ENCODE measurements at places on chromosomes 2 and 18.

GRCh38 chr2:186477790-186478189 is 8.3 kb upstream of the ZC3H15 start:
- DNase-seq = no peak

- DNase-seq = no peak
Observed at GRCh38 chr2:40101131-40101575, 322.1 kb upstream of the THUMPD2 start.

- DNase-seq = peak; percentile 60
Observed at GRCh38 chr2:207676827-207677354, 34.5 kb upstream of the CCNYL1 start.

GRCh38 chr2:184413671-184414229 is 184.6 kb upstream of the ZNF804A start:
- DNase-seq = no peak

DNA sequence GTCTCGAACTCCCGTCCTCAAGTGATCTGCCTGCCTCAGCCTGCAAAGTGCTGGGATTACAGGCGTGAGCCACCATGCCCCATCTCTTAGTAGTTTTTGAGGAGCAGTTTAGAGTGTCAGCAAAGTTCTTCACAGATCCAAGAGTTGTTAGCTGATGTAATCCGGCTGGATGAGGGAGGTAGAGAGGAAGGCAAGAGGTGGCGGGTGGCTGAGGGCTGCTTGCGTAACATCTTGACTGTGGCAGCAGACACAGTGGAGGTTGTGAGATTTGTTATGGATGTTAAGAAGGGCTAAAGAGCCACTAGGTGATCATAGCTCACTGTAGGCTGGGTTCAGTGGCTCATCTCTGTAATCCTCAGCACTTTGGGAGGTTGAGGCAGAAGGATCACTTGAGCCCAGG is 19.5 kb upstream of the FAM136A start:
- DNase-seq = peak; percentile 32

GRCh38 chr18:63161032-63161760 is 158.4 kb downstream of the BCL2 start:
- no peak for DNase-seq

- DNase-seq = no peak
Observed at GRCh38 chr18:61616111-61616610, 276.6 kb downstream of the RNF152 start.

GRCh38 chr18:58257461-58257860 is 213.4 kb downstream of the NEDD4L start:
- DNase-seq = peak; percentile 70

All from lung (tissue), 17 donors.